ENCODE measurements at places on chromosomes 2 and 18.

GRCh38 chr2:160310118-160310828, 110.2 kb upstream of the ITGB6 start:
- DNase-seq, result no peak

GRCh38 chr2:130791617-130791939, 36.2 kb downstream of the AMER3 start:
- no peak for DNase-seq

DNA sequence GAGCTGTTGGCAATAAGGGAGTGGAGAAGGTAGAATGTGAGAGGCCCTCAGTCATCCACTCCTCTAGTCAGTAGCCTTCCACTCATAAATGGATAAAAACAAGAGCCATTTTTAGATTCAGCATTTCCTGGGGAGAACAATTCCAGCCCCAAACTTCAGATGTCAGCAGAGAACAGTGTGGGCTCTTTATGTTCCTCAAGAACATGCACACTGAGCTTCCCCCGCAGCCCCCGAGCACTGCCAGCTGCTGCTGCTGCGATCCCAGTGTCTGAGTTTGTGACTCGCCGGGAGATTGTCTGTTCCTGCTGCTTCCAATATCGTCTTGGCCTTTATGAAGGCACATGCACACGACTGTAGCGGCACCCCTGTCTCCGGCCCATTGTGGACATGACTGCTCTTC, 143.7 kb upstream of the CTNNA2 start:
- DNase-seq, result no peak

- no peak for DNase-seq
These were observed 273.6 kb upstream of the NRP2 start for GRCh38 chr2:205408696-205409095.

DNA sequence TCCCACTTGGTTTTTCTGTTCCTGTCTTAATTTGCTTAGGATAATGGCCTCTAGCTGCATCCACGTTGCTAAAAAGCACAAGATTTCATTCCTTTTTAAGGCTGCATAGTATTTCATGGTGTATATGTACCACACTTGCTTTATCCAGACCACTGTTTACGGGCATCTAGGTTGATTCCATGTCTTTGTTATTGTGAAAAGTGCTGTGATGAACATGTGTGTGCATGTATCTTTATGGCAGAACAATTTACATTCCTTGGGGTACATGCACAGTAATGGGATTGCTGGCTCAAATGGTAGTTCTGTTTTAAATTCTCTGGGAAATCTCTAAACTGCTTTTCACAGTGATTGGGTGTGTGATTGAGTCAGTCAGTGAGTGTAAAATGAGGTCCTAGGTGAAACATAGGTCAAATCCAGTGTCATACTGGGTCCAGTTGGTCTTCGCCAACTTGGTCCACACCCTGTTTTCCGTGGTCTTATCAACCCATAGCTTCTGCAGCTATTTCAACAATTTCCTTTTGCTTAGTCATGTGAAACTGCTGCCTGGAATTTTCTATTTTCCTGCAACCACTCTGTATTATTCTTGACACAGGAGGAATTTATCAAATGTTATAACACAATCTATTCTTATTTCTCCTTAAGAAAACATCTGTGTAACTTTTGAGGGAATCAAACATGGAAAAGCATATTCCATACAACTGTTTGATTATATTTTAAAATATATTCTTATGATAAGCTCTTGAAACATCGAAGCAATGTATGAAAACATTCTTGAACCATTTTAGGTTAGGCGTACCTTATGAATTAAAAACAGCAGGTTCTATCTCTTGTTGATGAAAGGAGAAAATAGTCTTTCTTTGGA, 82.9 kb downstream of the ADCYAP1 start:
- peak; percentile 50 for DNase-seq

DNA sequence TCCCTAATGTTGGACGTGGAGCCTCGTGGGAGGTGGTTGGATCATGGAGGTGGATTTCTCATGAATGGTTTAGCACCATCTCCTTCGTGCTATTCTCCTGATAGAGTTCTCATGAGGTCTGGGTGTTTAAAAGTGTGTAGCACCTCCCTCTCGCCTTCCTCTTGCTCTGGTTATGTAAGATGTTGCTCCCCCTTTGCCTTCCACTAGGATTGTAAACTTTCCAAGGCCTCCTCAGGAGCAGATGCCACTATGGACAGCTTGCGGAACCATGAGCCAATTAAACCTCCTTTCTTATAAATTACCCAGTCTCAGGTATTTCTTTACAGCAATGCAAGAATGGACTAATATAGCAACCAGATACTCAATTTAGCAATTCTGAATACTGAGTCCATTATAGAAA, 82.4 kb upstream of the PELI1 start:
- DNase-seq, result no peak

DNA sequence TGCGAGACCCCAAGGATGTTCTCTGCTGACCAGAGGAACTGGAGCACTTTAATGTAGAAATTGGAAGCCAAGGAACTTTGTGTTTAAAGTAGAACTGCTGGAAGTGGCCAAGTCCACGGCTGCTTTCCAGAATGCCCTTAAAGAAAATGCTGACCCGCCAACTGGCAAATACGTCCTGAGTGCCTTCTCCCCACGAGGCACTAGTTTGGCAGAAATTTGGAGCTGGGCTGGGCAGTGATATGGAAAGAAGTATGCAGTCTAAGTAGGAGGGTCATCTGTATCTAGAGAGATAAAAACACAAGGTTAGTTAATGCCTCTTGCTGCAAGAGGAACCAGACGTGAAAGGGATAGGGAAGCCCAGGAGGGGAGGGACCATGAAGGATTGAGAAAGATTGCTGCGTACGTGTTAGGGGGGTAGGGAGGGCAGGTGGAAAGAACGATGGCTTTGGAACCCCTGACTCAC, 59.3 kb upstream of the RFX8 start:
- DNase-seq, result peak; percentile 3

GRCh38 chr2:71313016-71313766, 18.4 kb upstream of the ZNF638 start:
- no peak for DNase-seq

- no peak for DNase-seq
These were observed 5.5 kb upstream of the SERTAD2 start for GRCh38 chr2:64659252-64659651.

DNA sequence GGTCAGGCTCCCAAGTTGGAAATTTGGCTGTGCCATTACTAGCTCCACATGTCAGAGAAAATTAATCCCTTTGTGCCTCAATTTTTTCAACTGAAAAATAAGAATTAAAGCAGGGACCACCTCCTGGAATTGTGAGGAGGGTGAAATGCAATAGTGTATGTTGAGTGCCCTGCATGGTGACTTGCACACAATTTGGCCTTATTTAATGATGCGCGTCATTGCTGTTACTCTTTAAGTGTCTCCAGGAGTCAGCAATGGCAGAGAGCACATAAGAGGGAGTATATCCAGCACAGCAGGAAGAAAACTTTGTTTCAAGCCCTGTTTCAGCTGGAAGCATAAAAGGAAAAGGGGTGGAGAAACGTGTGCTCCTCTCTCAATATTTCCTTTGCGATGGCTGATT, 215.8 kb downstream of the ALK start:
- DNase-seq, result no peak

DNA sequence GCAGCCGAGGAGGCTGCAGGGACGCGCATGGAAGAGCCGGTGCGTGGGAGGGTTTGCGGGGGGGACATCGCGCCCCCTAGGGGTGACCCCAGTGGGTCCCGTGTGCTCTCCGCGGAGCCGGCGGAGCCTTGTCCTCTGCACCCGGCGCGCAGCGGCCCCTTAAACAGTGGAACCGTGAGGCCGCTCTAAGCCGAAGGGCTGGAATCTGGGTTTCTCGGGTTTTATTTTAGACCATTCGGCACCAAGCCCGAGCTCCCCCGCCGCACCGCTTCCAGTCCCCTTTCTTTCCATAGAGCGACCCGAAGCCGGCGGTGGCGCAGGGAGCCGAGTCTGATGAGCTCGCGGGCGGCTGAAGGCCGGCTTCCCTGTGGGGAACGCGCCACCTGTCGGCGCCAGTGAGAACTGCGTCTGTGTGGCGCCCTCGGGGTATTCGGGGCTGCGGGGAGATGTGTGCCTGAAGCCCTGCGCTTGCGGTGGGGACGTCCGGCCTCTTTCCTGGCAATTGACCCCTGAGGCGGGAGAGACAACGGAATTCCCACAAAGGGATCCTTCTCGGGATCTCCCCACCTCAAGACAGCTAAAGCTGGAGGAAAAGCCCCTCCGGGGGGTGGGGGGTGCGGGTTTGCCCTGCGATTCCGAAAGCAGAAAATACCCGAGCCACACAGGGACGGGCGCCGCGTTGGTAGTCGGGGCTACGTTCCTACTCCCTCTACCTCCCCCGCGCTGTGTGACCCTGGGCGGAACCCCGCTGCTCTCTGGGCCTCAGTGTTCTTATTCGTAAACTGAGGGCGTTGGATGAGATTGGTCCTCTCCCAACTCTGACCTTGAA, 8.2 kb upstream of the EN1 start:
- DNase-seq, result peak; percentile 76

GRCh38 chr18:77360315-77361190, 110.9 kb downstream of the GALR1 start:
- no peak for DNase-seq

GRCh38 chr2:11129598-11130449, 25.4 kb upstream of the SLC66A3 start:
- peak; percentile 51 for DNase-seq

- DNase-seq, result no peak
These were observed 144.0 kb downstream of the ZRANB3 start for GRCh38 chr2:135386993-135387392.

- no peak for DNase-seq
These were observed 400.0 kb upstream of the CDH2 start for GRCh38 chr18:28576941-28577340.

DNA sequence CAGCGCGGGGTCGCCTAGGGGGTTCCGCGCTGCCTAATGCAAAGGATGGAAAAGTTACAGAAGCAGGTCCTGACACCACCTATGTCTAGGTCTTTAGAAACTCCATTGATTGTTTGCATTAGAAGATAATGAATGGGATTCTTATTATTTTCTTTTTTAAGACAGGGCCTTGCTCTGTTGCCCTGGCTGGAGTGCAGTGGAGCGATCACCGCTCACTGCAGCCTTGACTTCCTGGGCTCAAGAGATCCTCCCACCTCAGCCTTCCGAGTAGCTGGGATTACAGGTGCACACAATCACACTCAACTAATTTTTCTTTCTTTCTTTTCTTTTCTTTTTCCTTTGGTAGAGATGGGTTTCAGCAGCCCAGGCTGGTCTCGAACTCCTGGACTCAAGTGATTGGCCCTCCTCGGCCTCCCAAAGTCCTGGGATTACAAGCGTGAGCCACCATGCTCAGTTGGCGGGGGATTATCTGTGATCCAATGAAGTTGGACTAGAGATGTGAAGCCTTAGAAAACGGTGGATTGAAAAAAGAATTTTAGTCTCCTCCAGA, 761 bp upstream of the IDH1 start:
- no peak for DNase-seq

GRCh38 chr2:11411768-11412448, 54.1 kb downstream of the E2F6 start:
- peak; percentile 75 for DNase-seq

DNA sequence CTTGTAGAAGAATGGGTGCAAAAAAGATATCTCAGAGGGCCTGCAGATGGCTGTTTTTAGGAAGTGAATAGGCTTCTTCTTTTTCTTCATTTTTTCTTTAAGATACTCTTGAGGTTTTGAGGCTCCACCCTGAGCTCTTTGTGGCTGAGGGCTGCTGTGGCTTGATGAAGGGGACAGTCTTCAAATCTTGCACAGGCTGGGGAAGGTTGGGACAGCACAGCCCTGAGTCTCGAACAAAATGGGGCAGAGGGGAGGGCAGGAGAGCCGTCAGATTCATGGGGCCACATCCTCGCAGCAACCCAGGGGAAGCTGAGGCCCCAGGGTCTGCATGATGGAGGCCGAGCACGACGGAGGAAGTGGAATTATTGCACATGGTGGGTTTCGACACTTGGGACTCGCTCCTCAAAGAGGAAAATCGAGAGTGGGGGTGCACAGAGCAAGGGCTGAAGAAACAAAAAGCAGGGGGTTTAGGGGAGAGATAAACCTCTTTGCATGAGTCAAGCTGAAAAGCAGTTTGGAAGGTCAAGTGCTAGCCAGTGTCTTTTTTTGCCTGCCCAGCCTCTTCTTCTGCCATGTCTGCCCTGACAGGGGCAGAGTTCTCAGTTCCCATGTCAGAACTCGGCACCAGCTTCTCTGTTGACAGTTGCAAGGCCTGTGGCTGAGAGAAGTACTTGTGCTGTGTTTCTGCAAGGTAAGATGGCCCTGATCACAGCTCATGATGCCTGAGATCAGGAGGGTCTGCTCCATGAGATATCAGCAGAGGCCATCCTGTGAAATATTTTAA, 19.5 kb downstream of the INPP4A start:
- DNase-seq, result peak; percentile 86

- DNase-seq, result no peak
These were observed 6.1 kb upstream of the OTOF start for GRCh38 chr2:26483957-26484565.

GRCh38 chr2:164523009-164523408, 98.3 kb downstream of the GRB14 start:
- no peak for DNase-seq

DNA sequence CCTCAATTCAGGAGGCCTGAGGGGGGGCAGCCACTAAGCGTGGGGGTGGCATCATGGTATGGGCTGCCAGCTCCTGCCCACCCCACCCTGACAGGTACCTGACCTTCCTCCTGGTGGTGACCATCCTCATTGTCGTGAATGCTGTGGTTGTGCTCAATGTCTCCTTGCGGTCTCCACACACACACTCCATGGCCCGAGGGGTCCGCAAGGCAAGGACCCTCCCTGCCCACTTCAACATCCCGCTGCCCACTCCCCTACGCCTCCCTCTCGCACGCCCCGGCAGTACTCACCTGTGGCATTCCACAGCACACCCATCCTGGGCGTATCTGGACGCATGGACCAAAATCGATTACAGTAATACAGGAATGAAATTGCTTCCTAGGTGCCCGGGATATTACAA, 4.0 kb downstream of the CHRNG start:
- no peak for DNase-seq

GRCh38 chr2:18123577-18123976, 245.1 kb downstream of the KCNS3 start:
- DNase-seq, result no peak

- no peak for DNase-seq
These were observed 5.1 kb upstream of the GAL3ST2 start for GRCh38 chr2:241771286-241772062.

- peak; percentile 87 for DNase-seq
These were observed 1.0 kb downstream of the RTN4 start for GRCh38 chr2:55049043-55049820.

DNA sequence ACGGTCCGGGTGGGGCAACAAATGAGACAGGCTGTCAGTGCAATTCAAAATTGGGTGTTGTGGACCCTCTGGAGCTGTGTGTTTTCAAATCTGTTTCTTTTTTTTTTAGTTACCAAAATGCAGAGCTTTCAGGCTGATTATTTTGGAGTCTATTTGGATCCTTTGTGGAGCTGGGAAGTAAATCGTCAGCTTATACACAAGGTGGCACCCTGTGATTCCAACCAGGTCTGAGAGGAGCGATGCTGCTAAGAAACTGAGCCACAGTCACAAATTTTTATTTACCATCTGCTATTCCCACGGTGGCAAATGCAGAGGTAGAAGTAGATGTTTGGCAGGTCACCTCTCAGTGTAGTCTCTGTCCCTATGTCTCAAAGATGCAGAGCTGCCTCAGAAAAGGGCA, 3.8 kb upstream of the EPC2 start:
- no peak for DNase-seq

GRCh38 chr2:121005453-121005852, 269.8 kb downstream of the GLI2 start:
- no peak for DNase-seq
